ENCODE measurements at places on chromosomes 3 and 15.

GRCh38 chr15:50880651-50881114, 27.8 kb upstream of the AP4E1 start:
- no peak for DNase-seq

DNA sequence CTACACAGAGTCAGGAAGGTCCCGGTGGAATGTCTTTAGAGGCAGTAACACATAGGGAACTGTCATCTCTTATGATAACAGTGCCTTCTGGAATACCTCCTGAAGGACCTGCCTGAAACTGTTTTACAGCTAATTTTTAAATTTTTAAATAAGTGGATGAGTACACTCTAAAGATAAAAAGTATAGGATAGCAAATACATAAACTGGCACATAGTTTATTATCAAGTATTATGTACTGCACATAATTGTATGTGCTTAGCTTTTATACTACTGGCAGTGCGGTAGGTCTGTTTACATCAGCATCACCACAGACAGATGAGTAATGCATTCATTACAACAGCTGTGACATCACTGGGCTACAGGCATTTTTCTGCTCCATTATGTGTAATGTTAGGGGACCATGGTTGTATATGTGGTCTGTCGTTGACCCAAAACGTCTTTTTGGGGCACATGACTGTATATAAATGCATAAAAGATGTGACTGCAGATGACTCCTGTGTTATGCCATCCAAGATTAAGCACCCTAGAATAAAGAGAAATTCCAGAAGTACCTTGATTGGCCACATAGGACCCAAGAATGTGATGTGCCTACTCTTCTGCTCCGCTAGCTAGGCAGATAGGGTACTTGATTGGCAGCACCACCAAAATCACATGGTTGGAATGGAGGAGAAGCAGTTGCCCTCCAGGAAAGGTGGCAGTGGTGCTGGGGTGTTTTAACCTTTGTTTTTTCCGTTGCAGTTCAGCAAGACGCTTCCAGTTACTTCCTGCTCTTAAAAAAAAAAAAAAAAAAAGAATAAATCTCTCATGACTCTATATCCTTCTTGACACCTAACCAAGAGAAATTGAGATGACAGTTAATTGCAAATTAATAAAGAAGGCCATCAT, 3.3 kb downstream of the VPS8 start:
- no peak for DNase-seq

DNA sequence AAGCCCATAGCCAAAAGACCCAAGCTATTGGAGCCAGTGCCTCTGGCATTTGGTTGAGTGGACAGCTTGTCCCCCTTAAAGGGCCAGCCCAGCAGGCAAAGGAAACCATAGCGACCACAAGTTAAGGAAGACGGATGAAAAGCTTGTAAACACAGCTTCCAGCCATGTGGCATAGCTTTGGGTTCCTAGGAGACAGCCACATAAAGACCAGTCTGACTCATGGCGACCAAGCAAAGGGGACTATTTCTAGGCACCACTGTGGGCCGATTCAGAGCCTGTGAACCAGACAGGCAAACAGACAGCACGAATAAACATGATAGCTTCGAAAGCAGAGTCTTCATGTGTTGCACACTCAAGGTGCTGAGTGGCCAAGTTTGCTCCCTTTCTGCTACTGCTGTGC, 30.5 kb upstream of the SRGAP3 start:
- no peak for DNase-seq

- DNase-seq, result no peak
Observed at GRCh38 chr3:12456441-12456840, 27.8 kb upstream of the TSEN2 start.

DNA sequence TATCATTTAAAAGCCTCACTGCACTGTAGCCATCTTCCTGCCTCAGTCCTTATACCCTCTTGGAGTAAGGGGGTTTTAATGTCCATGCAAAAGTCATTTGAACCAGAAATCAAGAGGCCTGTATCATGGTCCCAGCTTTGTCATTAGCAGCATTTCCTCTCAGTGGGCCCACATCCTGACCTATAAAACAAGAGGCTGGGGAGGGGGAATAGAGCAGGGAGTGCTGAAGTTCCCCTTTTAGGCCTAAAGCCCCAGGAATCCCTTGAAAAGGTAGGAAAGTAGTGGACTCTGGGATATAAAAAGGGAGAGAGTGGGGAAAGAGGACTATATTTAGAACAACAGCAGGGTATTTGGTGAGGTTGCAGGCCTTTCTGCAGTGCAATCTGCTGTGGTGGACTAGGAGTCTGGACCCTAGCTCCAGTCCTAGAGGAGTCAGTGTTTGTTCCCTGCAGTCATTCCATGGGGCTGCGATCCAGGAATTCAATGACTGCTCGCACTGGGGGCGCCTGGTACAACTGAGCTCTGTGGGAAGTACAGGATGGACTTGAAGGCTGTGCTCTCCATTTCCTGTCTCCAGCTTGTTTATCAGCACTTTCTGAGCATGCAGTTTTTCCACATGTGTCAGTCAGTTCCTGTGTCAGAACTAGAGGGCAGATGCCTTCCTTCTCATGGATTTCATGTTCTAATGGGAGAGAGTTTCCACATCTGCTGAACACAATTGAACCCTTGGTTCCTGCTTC, 46.8 kb downstream of the PDHB start:
- DNase-seq, result no peak

DNA sequence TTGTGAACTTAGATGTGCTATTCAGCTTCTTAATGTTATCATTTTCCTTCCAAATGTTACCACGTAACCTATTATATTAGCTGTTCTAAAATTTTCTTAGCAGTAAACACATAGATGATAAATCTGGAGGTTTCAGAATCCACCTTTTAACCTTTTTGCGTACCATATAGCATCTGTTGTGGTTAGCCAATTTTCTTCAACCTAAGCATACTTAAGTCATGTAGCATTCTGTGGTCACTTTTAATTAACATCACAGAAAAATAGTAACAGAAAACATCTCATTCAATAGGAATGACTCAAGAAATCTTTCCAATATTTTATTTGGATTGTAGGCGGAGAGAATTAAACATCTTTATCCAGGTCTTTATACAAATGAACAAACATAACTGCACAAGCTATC, 1465.3 kb upstream of the GBE1 start:
- DNase-seq, result no peak

DNA sequence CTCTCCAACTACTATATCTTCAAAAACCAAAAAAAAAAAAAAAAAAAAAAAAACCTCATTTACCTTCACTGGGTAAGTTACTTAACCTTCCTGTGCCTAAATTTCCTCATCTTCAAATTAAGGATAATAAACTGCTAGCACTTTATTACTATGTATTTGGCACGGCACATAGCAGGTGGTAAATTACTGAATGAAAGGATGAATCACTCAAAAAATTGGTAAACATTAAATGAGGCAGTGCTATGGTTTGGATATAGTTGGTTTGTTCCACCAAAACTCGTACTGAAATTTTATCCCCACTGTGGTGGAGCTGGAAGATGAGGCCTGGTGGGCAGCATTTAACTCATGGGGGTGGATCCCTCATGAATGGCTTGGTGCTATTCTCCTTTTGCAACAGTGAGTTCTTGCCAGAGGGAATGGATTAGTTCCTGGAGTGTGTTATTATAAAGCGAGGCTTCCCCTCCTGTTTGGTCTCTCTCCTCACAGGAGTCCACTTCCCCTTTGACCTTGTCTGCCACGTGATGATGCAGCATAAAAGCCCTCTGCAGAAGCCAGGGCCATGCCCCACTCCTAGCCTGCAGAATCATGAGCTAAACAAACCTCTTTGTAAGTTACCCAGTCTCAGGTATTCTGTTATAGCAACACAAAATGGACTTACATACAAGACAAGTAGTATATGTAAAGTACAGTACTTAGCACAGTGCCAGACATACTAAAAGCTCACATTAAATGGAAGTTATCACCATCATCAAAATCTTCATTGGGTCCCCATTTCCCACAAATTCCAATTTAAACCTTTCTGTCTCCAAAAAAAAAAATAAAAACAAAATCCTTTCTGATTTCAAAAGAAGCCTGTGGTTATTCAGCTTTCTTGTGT, 20.6 kb downstream of the DCUN1D1 start:
- no peak for DNase-seq

DNA sequence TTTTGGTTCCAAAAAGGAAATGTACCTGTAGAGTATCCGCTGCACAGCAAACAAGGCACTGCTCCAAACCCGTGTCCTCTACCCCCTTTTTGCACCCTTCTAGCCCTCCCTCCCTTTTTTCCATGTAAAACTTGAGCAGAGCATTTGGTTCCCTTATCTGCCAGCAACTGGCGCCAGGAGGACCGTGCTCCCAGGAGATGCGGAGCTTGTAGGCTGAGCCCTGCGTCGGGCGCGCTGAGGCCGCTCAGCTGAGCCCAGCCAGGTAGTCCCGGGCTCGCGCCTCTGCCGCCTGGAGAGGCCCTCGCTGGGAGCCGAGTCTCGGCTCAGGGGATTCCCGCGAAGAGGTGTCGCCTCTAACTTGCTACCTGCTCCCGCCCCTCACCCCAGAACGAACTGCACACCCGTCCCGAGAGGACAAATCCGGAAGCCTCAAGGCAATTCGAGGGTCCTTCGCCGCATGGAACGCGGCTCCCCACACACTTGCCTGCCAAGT, 575 bp downstream of the TRPM7 start:
- DNase-seq, result peak; percentile 86

GRCh38 chr3:163071713-163072112, 1575.1 kb downstream of the OTOL1 start:
- DNase-seq, result no peak

GRCh38 chr3:45592830-45593707, 1.5 kb upstream of the LIMD1 start:
- DNase-seq, result peak; percentile 96

DNA sequence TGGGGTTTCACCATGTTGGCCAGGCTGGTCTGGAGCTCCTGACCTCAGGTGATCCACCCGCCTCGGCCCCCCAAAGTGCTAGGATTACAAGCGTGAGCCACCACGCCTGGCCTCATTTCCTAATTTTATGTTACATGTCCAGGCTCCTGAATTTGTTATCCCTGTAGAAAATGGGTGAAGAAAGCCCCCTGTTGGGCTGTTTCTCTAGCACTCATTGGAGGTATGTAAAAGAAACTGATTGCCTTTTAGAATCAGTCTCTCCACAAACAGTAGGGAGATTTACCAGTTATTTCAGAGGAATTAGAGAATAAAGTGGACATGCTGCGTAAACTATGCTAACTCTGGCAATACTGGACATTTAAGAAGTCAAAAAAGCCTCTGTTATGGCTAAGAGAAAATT, 364.1 kb upstream of the TBL1XR1 start:
- DNase-seq, result no peak

GRCh38 chr3:111848778-111849177, 10.3 kb upstream of the PHLDB2 start:
- DNase-seq, result no peak

GRCh38 chr3:81395739-81396513, 365.5 kb downstream of the GBE1 start:
- no peak for DNase-seq

- no peak for DNase-seq
Observed at GRCh38 chr3:19267040-19267439, 118.7 kb downstream of the KCNH8 start.

- DNase-seq, result no peak
Observed at GRCh38 chr3:31227131-31227562, 305.6 kb upstream of the STT3B start.

DNA sequence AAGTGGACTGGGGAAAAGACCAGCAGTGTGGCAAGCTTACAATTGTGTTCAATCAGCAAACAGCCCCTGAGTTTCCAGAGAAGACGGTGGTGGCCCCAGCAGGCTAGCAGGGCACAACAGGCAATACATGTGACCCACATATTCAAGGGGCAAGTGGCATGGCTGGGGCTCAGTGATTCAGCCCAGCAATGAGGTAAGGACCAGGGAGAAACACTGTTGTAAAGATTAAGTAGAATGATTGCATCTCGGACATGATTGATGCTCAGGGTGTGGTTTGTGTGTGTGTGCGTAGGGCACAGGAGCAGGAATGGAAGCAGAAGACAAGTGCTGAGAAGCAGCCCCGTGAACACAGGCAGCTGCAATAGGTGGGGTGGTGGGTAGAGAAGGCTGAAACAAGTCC, 37.9 kb downstream of the KLHL6 start:
- no peak for DNase-seq

DNA sequence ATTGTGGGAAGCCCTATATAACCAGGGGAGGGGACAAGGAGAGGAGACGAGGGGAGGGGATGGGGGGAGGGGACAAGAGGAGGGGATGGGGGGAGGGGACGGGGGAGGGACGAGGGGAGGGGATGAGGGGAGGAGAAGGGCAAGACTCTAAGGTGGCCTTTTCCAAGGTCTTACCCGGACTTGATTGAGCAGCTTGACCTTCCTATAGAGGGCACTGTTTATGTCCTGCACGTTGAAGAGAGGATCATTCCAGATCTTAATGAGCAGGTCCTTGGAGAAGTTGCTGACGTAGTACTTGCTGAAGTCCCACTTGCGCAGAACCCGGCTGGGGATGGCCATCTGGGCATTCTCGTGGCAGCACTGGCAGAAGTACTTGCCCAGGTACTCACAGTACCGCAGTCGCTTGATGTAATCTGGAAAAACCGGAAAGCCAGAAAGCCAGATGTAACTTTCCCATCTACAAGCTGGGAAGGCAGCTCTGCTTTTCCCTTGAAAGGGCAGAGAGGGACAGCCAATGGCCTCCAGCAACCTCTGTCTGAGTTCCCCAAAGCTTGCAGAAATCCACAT, 55.7 kb downstream of the RUBCN start:
- no peak for DNase-seq

DNA sequence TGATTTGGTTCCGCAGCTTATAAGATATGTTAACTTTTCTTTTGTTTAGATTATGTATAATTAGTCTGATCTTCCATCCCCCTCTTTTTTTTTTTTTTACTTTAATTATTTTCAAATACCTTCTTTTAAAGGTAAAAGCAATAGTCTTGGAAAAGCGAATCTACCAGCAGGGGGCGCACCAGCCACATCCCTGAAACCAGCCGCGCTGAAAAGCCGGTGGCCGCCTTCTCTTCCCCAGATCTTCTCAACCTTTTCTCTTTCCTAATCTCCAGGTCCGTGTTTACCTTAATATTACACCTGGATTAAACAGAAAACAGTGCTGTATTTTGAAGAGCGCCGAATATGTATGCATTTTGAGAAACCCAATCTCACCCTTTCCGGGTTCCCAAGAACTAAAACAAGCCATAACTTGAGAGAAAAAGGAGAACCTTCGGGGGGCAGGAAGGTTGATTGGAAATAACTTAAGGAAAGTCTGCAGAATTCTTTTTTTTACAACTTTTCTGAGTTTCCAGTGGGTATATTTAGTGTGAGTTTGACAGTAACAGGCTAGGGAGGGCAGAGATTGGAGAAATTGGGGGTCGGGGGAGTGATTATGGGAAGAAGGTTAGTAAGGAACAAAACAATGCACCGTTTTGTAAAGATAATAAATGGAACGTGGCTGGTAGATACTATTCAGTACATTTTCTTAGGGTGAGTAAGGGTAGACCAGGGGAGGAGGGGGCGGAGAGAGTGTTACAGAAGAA, 2.0 kb upstream of the SOX2 start:
- DNase-seq, result peak; percentile 75

DNA sequence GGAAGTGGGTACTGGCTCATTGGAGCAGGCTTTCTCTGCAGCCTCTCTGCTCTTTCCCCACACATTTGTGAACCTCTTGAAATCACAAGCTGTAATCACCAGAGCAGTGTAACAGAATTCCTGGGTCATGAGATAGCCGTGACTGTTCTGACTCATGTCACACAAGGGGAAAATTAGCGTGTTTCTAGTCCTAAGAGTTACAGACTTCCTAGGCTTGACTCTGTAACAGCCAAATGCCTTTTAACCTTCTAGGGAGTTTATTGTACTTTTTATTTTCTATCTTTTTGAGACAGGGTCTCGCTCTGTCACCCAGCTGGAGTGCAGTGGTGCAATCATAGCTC, 54.7 kb upstream of the TRAK1 start:
- no peak for DNase-seq
